ENCODE measurements at places on chromosomes 3 and 15.

GRCh38 chr15:89293012-89293411 lies 41.6 kb downstream of the POLG start:
- DNase-seq = no peak

- DNase-seq = no peak
Measured at GRCh38 chr15:98745650-98746374, 97.5 kb downstream of the IGF1R start.

GRCh38 chr15:41987246-41987924 lies 15.0 kb upstream of the EHD4 start:
- DNase-seq = no peak

- no peak for DNase-seq
Measured at GRCh38 chr3:18061737-18062656, 319.6 kb upstream of the TBC1D5 start.

DNA sequence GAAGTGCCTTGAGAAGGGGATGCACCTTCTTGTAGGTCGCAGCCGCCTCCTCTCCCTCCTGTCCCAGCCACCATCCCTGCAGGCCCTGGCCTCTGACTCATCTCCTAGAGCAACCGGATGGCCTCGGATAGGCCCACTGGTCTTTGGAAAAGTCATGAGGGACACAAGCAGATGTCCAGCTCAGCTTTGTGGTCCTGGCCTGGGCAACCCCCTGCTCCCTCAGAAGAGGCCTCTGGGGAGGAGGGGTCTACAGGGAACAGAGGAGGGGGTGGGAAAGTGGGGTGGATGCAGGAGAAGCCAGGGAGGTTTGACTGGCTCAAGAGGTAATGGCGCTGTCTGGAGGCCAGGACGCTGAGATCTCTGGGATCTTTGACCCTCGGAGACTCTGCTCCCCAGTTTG lies 259.2 kb upstream of the TLE3 start:
- DNase-seq = no peak

GRCh38 chr3:178073366-178073765 lies 462.9 kb upstream of the KCNMB2 start:
- no peak for DNase-seq

- DNase-seq = no peak
Measured at GRCh38 chr15:54566654-54567053, 588.4 kb downstream of the UNC13C start.

DNA sequence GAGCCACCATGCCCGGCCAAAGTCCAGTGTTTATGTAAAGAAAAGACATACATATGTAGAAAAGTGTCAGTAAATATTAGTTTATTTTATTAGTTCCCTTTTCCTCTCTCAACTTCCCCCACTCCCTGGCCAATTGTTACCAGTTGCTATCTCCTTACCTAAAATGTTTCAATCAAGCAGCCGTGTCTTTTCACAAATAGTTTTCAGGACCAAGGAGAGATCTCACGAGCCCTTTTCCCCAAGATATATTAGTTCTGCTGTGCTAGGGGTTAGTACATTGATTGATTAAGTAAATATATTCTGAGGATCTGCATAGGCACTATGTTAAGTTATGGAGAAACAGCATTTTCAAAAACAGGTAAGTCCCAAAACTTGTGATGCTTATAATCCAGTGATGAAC lies 87.4 kb downstream of the ZIC4 start:
- DNase-seq = no peak

GRCh38 chr15:60519218-60519617 lies 40.3 kb upstream of the ICE2 start:
- DNase-seq = no peak

DNA sequence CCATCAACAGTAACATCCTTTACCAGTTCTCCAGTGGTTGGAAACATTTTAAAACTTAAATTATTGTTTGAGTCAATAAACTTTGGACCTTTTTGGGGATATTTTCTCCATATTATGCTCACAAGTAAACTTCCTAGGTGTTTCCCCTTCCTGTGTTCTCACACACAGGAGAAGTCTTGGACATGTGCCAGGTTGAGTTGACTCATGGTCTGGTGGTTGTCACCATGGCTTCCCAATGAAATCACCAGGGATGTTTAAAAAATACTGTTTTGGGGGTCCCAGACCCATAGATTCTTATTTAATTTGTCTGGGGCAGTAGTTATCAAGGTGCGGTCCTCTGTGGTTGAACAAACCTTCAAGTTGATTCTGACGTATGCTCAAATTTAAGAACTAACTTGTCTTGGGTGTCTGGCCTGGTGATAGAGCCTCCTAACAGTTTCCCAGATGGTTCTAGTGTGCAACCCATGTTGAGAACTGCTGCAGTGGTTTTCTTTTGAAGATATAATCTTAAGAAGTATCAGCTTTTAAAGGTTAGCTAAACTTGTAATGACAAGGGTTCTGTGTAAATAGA lies 291.8 kb downstream of the EDEM1 start:
- DNase-seq = no peak

- no peak for DNase-seq
Measured at GRCh38 chr15:32956006-32956405, 238.2 kb downstream of the GREM1 start.

- DNase-seq = no peak
Measured at GRCh38 chr3:60126511-60127304, 1076.9 kb upstream of the CFAP20DC start.

GRCh38 chr3:14490831-14491230 lies 49.3 kb downstream of the GRIP2 start:
- DNase-seq = no peak

DNA sequence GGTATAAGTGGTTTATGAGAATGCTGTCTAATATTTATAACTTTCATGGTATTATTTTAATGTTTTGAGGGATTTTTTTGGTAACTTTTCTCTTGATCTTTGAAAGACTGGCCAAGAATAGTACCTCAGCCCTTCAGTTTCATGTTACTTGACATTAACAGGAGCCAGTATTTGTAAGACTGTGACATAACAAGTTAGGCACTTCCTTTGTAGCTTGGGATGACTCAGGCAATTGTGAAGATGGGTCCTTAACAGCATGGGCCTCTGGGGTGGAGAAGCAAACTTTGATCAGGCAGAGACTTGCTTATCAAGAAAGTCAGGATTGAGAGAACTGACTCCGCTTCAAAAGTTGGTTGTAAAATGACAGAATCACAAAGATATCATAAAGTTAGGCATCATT lies 9.5 kb downstream of the LRRC49 start:
- DNase-seq = no peak

GRCh38 chr3:27737091-27737490 lies 15.0 kb upstream of the EOMES start:
- no peak for DNase-seq

DNA sequence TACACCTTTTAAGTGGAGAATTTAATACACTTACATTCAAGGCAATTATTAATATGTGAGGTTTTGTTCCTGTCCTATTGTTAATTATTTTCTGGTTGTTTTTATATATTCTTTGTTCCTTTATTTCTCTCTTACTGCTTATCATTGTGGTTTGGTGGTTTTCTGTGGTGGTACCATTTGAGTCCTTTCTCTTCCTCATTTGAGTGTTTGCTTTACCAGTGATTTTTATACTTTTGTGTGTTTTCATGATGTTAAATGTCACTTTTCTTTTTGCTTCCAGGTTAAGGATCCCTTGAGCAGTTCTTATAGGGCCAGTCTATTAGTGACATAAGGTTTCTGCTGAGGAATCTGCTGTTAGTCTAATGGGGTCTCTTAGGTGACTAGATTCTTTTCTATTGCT lies 116.5 kb downstream of the LRRK1 start:
- no peak for DNase-seq

- no peak for DNase-seq
Measured at GRCh38 chr3:13502791-13503060, 22.6 kb downstream of the HDAC11 start.

- no peak for DNase-seq
Measured at GRCh38 chr3:20424086-20424485, 238.1 kb upstream of the SGO1 start.

- DNase-seq = no peak
Measured at GRCh38 chr3:54279005-54279583, 156.7 kb downstream of the CACNA2D3 start.

DNA sequence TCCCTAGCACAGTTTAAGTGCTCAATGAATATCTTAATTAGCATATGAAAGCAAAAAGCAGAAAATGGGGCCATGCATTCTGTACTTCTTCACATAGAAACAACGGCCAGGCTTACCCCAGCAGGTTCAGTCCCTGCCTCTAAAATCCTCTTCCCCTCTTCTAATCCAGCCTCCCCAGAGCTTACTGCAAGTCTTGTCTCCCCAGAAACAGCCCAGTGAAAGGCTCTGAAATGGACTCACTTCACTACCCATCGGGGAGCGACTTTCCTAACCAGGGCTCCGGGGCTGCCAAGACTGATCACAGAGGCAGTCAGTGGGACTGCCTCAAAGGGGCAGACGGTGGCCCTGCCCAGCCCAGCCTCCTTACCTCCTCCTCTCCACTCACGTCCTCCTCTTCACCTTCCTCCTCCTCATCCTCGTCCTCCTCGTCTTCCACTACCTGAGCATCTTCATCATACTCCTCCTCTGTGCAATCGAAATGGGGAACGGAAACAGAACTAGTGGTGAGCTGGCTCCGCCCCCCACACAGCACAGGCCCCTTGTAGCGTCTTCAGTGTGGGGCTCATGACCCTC lies 38.0 kb downstream of the ANP32A start:
- no peak for DNase-seq

DNA sequence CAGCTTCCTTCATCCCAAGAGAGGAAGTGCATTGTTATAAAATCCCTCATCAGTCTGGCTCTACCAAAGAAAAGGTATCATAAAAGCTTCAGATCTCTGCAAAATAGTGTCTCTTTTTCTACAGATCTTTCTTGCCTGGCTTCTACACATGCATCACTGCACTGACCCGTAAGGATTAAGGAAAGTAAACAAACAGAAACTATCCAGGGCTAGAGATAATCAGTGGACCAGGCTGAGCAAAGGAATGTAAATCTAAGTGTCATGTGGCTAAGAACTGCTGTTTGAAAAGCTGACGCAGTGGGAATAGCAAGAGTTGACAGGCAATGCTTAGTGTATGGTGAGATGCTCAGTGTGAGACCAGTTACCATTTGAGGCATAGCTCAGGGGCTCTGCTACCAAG lies 339.7 kb downstream of the IL5RA start:
- no peak for DNase-seq

DNA sequence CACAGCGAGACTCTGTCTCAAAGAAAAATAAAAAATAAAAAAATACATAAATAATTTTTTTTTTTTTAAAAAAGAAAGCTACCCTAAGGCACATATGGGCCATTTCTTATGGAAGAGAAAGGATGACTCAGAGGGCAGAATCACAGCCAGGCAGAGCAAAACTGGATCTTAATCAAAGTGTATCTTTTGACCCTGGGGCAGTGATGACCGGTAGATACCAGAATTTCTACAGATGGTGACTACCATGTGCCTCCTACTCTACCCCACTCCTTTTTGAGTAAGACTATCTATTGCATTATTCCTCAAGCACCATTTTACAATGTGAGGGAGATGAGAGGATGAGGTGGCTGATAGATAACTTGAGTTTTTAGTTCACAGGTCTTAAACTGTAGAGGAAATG lies 26.0 kb downstream of the TARS3 start:
- DNase-seq = no peak

DNA sequence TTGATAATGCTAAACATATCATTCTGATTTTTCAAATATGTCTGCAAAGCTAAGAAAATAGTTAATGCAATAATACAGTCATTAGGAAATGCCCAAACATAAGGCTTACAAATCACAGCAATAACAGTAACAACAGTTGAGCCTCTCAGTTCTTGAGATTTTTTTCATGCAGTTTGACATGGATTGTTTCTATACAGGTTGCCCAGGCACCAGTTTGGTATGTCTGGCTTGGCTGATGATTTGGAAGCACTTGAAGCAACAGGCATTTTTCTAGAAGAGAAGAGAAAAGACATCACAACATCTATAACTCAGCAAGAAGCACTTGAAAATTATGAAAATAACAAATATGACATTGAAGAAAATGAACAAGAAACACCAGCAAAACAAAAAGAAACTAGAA lies 78.7 kb upstream of the COL6A5 start:
- no peak for DNase-seq

- no peak for DNase-seq
Measured at GRCh38 chr15:40084650-40085049, 24.0 kb downstream of the BMF start.

DNA sequence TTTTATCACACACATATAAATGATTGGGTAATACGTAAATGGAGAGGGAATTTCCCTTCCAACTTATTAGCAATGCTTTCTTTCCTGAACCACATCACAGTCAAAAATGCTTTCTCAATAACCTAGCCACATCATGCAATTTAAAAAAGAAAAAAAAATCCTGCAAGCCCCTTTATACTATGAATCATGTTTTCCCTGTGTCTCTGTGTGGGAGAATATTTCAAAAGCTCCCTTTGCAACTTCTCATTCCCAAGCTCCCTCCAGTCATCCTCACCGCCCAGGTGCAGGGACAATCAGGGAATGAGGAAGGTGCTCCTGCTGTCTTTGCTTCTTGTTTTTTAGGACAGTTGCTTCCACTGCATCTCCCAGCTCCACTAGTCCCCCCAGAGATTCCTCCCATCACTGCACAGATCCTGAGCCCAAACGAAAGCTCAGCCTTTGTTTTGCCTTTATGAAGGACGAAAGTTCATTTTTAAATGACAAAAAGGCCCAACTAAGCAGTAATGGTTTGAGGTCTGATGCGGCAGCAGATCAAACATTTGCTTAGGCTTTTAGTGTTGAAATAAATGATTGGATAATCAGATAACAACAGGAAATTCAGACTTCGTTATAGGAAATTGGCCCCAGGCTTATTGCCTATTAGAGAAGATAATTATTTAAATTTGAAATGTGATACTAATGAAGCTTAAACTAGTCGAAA lies 47.8 kb upstream of the ADGRG7 start:
- DNase-seq = no peak

DNA sequence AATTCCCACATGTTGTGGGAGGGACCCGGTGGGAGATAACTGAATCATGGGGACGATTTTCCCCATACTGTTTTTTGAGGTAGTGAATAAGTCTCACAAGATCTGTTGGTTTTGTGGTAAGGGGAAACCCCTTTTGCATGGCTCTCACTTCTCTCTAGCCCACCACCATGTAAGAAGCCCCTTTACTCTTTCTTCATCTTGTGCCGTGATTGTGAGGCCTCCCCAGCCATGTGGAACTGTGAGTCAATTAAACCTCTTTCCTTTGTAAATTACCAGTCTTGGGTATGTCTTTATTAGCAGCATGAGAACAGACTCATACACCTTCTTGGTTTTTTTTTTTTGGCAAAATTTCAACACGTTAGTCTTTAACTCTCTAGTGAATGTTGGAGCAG lies 18.1 kb downstream of the ARL8B start:
- no peak for DNase-seq

DNA sequence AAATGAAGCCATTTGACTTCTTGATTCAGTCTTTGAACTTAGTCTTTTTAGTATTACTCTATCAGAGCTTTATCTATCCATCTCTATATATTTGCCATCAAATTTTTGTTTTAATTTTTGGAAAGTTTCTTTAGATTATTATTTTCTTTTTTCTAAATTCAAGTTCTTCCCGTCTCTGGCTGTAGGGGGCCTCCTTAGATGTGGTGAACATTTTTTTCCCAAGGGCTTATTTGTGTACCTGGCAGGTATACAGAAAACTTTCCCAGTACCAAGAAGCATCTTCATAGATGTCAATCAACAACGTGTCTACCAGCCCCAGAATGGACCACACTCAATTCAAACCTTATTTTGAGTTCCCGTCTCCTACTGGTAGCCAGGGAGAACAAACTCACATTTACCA lies 486.8 kb upstream of the CNTN4 start:
- no peak for DNase-seq

- no peak for DNase-seq
Measured at GRCh38 chr3:115804713-115805119, 181.4 kb downstream of the GAP43 start.

Data from neural crest cell (in vitro differentiated cells).